CD4-positive, alpha-beta T cell treated with Interferon alpha-2 for 1 hour (primary cell): ENCODE measurements at places on chromosomes 6 and 20.
A peak's percentile ranks its signal among the peaks of the same experiment; 100 is the strongest.

DNA sequence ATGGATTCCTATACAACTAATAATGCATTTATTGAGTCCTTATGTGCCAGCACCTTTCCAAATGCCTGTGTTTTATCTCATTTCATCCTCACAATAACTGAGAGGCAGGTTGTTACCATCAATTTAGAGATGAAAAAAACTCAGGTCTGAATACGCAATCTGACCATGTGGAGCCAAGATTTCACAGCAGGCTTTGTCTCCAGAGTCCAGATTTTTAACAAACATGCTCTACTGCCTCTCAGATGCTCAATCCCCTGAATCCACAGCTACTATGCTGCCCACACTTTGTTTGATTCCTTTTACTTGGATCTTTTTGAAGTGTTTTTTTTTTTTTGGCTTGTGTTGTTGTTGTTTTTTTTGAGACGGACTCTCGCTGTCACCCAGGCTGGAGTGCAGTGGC, 46.8 kb downstream of the B4GALT5 start:
- no peak for DNase-seq

- DNase-seq = peak; percentile 70
Measured at GRCh38 chr20:46022411-46023147, 6.4 kb upstream of the SLC12A5 start.

GRCh38 chr20:4937407-4938319, 63.6 kb downstream of the SLC23A2 start:
- no peak for DNase-seq

DNA sequence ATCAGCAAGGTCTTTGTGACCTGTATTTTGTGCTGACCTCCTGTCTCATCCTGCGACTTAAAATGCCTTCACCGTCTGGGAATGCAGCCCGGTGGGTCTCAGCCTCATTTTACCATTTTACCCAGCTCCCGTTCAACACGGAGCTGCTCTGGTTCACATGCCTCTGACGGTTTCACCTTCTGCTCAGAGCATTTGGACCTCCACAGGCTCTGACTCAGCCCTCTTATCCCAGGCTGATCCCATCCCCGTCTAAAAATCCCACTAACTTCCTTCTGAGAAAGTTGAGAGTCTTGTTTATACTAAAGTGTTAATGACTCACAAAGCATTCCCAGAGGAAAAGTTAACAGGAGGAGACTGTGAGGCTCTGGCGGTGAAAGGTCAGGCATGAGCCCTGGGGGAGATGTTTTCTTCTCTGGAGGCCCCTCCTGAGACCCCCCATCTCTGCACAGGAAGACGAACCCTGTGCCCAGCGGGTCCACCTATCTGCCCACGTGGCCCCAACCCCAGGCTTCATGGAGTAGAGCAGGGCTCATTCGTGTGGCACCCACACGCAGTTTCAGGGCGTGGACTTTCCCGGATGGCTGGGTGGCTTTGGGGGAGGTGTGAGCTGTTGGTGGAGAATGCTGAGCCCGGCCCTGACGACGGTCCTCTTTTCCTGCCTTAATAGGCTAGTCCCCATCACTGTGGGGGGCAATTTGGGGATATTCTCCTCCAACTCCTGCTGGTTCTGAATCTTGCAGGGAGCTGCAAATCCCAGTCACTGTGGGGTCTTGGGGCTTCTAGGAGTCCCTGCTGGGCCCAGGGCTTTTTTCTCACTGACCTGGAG, 3.3 kb upstream of the BIRC7 start:
- DNase-seq = no peak

DNA sequence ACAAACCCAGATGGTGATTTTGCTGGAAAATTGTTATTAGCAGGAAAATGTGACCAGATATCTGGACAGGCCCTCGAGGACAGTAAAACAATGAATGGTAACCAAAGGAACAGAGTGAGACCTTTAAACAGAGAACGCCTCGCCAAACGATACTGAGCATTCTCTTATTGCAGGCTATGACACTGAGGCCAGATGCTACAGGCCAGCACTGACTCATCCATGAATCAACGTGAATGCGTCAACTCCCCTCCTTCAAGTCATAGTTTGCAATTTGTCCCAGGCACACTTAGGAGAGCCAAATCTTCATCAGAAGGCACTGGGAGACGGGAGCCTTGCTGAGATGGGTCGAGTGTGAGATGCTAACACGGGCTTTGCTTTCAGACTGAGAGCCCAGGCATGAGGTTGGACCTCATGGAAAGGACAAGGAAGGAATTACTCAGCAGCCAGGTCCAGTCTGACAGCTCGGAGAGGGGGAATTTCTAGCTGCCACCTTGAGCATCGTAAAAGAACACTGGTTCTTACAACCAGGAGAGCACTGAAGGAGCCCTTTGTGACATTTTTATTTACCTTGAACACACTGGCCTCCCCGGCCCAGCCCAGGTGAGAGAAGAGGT, 60.7 kb downstream of the BMP7 start:
- DNase-seq = no peak

DNA sequence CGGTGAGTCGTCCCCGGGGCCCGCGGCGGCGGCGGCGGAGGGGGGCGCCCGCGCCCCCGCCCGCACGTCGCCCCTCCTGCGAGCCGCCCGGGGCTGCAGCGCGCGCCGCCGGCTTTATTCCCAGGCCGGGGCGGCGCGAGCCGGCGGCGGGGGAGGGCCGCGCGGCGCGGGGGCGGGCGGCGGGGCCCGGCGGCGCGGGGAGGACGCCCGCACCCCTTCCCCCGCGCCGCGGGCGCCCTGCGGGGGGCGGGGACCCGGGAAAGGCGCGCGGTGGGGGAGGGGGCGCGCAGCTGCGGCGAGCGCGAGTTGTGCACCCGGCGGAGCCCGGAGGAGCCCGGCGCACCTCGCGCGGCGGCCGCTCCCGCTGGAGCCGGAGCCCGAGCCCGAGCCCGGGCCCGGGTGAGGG, 646 bp downstream of the HMGA1 start:
- no peak for DNase-seq

DNA sequence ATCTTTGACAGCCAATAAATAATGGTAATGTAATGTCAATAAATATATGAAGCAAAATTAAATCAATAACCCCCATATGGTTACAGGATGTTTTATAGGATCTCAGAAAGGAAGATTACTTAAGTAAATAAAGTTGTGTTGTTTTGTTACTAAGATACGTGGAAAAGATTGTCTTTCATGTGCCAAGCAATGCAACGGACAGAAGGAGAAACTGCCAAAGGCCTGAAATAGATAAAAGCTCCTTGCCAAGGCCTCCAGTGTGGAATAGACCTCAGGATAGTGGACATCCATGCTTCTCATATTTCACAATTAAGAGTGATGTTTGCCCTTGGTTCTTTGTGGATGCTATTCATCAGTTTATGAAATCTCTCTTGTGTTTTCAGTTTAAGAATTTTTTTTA, 16.4 kb upstream of the FNDC1 start:
- no peak for DNase-seq

DNA sequence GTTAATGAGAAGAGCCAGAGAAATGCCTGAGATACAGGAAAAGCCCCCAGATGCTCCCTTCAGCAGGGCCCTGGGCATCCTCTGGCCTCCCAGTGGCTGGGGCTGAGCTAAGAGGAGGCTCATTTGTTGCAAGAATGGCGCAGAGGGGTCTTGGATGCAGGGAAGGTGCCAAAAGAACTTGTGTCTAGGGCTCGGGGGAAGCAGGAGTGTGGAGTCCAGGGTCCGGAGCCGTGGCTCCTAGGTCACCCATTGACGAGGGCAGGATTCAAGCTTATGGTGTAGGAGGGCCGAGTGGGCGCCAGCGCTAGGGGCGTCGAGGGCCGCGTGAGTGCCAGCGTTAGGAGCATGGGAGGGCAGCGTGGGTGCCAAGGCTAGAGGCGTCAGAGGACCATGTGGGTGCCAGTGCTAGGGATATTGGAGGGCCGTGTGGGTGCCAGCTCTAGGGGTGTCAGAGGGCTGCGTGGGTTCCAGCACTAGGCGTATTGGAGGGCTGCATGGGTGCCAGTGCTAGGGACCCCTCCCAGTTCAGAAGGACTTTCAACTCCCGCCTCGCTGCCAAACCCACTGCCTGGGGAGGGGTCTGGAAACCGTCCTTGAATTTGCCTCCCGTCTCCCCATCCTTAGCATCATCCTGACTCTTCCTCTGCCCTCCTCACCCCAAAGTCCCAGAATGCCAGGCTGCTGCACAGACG, 250.5 kb upstream of the AFDN start:
- no peak for DNase-seq

- no peak for DNase-seq
Measured at GRCh38 chr6:115004982-115005381, 662.2 kb upstream of the HS3ST5 start.

- DNase-seq = no peak
Measured at GRCh38 chr6:55058682-55059081, 115.6 kb upstream of the HCRTR2 start.

DNA sequence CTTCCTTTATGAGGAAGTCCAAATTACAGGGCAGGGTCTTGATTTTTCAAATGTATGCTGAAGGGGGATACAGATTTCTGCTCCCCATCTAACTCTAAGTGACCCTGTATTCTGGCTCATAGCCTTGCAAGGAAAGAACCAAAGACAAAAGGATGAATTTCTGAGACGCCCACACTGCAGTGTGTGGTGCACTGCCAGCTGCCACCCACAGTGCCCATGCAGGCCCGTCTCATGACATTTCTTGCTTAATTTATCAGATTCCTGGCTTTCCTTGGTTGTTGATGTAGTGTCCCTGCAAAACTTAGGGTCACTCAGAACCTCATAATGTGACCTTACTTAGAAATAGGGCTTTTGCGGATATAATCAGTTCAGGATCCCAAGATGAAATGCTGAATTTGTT, 68.0 kb downstream of the CBLN4 start:
- no peak for DNase-seq

- DNase-seq = no peak
Measured at GRCh38 chr6:148866657-148867268, 119.9 kb downstream of the UST start.

- no peak for DNase-seq
Measured at GRCh38 chr6:125821825-125822281, 31.1 kb downstream of the NCOA7 start.

DNA sequence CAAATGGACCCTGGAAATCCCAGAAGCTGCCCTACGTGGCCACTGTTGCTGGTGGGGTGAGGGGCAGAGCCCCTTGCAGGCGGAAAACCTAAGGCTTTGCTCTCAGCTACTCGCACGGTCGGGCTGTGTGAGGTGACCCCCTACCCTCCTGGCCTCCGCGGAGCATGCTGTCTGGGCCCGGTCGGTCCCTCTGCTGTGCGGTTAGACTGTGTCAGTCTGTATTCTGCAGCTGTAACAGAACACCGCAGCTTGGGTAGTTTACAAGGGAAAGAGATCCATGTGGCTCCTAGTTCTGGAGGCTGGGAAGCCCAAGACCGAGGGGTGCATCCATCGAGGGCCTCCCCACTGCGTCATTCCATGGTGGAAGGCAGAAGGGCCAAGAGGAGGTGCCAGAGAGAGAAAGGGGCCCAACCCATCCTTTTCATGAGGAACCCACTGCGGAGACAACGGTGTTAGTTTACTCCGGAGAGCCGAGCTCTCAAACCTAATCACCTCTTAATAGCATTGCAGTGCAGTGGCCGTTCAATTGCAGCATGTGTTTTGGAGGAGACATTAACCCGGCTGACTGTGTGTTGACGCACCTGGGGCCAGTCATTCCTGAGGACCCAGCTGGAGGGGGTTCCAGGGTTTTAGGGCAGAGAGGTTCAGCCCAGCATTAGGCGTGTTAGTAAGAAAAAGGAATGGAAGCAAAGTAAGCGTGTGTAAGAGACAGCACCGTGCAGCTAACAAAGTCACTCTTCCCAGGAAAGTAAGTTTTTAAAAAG, 18.3 kb downstream of the COL9A3 start:
- DNase-seq = no peak

GRCh38 chr20:37379967-37380828, 34.3 kb downstream of the SRC start:
- DNase-seq = no peak

DNA sequence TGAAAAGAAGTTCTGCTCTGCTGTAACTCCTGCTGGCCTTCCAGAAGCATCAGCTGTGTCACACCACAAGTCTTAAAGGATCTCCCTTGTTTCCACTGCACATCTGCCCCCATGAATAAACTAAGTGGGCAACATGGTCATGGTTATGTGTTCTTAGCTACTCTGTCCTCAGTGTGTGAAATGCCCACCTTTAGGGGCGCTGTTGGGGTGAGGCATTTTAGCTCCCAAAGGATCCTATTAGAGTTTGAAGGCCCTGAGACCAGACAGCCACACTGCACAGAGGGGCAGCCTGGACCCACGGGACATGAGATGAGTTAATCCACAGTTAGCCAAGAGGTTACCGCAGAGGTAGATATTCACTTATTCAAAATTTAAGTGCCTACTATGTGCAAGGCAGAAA, 294.3 kb upstream of the QKI start:
- no peak for DNase-seq

DNA sequence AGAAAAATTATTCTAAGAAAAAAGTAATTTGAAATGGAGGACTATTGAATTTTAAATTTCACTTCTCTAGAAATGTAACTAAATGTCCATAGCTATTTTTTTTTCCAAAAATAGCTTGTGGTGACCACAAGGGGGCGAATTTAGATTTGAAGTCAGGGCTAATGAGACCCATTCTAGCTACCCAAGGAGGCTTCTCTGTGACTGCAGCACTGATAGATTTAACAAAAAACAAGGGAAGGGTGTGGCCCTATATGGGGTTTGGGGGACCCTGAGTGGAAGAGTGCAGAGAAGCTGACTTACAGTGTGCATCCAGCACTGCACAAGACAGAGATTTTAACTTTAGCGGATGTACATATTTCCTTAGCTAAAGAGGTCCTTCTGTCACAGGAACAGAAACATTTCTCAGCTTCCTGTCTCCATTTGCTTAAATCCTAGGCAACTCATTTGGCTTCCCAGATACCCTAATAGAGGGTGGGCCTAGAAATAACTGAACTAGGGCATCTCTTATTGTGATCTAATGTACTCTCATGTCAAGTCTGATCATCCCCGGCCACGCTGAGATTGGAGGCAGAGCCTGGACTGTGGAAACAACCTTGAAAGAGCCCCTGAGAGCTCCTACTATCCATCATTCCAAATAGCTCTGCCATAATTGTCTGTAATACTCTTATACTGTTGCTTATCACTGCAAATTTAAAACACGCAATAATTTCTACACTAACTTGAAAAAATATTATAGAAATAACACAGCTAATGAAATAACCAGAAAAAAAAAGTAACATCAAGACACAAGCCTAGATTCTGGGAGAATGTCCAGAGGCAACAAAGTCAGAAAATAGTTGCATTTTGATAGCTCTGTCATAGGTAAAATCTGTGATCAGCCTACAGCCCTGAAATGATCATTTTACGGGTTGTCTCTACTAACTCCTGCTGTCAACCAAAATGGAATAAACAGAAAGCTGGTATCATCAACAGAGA, 93.6 kb downstream of the SNAP91 start:
- peak; percentile 11 for DNase-seq

- no peak for DNase-seq
Measured at GRCh38 chr6:89604653-89605052, 33.9 kb downstream of the LYRM2 start.

GRCh38 chr20:23222531-23223200, 127.9 kb upstream of the NXT1 start:
- DNase-seq = no peak

- DNase-seq = no peak
Measured at GRCh38 chr6:137000825-137001224, 43.9 kb downstream of the IL20RA start.

GRCh38 chr6:114955363-114955762, 612.5 kb upstream of the HS3ST5 start:
- no peak for DNase-seq

GRCh38 chr6:101401792-101402621, 8.5 kb downstream of the GRIK2 start:
- no peak for DNase-seq
